NB4 (cell line): ENCODE measurements at places on chromosomes 3 and 15.
A peak's percentile ranks its signal among the peaks of the same experiment; 100 is the strongest.

- DNase-seq: peak; percentile 57
Measured at GRCh38 chr3:115092220-115092791, 54.8 kb downstream of the ZBTB20 start.

GRCh38 chr3:58010562-58010961 is 2.3 kb downstream of the FLNB start:
- no peak for DNase-seq

DNA sequence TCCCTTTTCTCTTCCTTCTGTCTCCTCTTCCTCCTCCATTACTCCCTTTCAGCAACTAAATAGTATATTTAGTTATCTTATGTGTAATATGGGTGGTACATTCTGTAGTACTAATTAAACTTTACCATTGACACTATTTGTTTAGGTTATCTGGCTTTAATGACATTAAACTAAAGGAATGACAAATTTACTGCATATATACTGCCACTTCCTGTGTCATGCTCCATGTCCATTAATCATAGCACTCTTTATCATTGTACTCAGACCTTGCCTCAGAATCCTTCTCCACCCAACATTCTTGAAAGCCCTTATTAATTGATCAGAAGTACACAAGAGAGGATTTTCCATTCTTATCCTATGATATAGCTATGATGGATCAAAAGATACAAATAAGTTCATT is 244.2 kb downstream of the NAALADL2 start:
- no peak for DNase-seq

- DNase-seq: peak; percentile 30
Measured at GRCh38 chr3:142866841-142867631, 21.8 kb downstream of the PCOLCE2 start.

DNA sequence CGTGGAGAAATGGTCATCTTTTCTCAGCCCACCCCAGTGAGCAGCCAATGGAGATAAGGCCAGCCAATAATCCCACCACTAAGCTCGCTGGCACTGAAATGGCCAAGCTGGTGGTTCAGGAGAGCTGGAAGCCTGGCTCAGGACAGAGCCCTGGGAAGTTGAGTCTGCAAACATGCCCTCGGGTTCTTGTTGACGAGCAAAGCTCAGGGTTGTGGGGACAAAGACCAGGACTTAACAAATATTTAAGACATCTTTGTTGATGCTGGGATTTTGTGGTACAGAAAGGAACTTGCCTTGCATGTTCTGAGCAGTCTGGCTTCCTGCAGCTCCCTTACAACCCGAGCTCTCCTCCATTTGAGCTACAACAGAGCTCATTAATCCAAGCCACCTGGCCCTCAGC is 4.4 kb downstream of the FAH start:
- no peak for DNase-seq

DNA sequence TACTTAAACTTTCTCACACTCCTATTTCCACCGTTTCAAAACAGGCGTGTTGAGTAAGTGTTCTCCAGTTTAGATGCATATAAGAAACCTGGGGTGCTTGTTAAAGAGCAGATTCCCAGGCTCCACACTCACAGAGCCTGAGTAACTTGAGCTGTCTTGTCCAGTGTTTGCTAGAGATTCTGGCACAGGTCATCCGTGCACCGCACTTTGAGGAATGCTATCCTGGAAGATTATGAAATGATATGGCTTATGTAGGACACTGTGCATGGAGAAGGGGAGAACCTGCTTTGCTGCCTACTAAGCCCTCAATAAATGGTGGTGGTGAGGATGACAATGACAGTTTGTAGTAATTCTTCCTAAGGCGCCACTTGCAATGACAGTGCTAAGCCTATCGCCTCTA is 273.7 kb downstream of the PDZRN3 start:
- DNase-seq: no peak

DNA sequence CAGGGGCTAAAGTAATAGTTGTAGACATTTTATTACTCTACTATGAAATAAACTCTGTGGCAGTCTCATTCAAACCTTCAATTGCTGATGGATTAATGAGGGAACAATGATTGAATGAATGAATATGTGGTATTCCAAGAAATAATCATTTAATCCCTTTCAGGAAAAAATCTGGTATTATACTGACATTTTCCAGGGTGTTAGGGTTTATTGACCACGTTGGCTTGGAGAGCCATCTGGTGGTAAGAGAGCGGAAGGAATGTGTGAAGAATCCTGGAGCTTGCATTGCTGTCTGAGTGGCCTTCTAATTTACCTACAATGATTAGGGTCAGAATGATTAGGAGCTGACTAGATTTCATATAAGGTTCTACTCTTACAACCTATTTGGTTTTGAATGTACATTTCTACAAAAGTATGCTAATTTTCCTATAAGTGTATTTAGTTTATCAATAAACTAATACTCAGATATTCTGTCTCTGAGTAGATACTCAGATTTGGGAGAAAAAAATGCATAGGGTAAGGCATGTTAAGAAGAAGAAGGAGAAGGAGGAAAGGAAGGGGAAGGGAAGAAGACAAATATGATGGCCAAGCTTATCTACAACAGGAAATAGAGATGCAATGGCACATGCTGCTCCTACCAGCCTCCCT is 249.9 kb downstream of the ROBO1 start:
- peak; percentile 22 for DNase-seq

- DNase-seq: no peak
Measured at GRCh38 chr15:81901319-81901718, 144.5 kb downstream of the MEX3B start.

- DNase-seq: no peak
Measured at GRCh38 chr3:40387001-40387894, at the start of gene ENTPD3. Gene ENTPD3 (plus strand): TSS chr3:40387184. CDS start chr3:40388058, 874 bp downstream.

GRCh38 chr15:78302579-78303312 is 3.3 kb upstream of the SKIC8 start:
- DNase-seq: peak; percentile 58

DNA sequence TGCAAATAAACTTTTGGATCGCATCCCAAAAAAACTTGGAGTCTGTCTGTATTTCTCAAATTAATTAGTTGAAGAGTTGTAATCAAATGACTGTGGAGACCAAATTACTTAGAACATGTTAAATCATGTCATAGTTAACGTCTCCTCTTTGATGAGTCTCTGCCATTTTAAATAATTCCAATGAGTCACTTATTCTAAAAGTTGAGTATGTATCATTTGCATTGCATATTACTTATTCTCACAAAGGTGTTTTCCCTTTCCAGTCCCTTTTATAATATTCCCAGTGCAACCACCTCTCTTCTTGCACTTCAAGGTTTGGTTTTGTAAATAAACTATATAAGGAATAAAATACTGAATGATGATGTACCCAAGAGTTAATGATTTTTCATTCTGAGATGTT is 36.0 kb upstream of the MBNL1 start:
- DNase-seq: no peak

GRCh38 chr3:189883113-189883753 is 237.5 kb downstream of the P3H2 start:
- no peak for DNase-seq

DNA sequence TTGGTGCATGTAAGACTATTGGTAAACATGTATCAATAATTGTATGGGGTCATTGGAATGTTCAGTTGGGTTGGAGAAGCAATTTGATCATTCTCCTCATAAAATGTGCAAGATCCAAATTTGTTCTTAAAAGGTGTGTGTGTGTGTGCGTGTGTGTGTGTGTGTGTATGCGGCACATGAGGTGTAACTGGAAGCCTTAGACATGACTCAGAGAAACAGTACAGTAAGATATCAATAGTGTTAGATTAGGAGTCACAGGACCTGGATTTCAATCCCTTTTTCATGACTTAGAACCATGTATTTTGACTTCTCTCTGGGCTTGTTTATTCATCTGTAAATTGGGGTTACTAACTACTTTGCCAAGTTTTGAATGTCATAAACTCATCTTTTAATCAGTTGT is 38.3 kb downstream of the RSRC1 start:
- DNase-seq: no peak

DNA sequence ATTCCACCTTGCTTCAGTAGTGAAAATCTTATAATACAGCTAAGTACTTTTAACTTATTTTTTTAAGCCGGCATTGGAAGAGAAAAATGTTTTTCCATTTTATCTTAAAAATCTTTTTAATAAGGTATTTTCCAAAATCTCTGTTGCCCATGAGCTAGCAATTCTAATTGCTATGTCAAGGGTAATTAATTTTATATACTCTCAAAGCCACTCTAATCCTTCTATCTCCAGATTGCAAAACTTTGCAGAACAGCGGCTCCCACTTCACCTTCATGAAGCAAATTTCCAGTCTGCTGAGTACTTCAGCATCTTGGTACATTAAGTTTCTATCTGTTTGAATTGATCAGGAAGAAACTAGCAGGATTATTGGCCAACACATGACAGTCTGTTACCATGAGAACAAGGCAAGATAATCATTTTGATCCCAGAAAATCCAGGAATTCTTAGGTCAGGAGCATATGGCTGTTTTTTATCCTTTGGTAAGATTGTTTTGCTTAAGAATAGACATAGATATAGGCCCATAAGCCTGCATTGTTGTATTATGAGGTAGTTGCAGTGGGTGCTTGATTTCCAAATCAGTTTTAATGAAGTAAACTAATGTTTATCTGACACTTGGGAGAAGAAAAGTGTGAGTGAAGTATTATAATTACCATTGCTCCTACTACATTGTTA is 6.0 kb downstream of the TIPARP start:
- DNase-seq: no peak

DNA sequence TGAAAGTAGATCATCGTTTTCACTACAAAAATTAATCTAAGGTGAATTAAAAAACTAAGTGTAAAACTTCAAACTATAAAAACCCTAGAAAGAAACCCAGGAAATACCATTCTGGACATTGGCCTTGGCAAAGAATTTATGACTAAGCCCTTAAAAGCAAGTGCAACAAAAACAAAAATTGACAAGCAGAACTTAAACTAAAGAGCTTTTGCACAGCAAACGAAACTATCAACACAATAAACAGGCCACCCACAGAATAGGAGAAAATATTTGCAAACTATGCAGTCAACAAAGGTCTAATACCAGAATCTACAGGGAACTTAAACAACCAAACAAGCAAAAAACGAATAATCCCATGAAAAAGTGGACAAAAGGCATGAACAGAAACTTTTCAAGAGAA is 302.0 kb downstream of the CHST2 start:
- no peak for DNase-seq

DNA sequence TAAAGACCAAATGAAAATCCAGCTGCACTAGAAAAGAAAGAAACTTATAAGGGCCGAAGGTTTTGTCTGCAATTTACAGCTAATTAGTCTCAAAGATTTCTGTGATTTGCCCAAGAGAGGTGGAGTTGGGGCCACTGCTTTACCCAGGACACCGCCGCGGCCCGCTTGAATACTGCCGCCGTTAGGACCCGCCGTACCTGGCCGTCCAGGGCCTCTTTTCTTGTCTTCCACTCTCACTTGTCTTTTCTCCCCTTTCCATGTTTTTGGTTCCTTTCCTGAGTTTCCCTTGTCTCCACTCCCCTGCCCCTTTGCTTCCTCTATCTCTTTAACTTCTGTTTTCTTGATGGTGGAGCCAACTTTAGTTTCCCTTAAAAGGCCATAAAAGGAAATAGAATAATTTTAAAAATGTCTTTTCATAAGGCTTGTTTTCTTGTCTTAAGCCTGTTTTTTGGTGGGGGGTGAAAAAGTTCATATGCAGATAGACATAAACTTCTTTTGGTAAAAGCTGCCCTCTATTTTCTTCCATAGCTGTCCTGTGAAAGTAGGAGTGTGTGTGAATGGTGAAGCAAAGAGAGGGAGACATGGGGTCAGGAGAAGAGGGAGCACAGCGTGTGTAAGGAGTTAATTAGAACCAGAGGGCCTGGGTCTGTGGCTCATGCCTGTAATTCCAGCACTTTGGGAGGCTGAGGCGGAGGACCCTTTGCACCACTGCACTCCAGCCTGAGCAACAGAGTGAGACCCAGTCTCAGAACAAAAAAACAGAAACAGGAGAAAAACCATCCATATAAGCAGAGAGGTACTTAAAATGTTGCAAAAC is 16.0 kb upstream of the CCNL1 start:
- peak; percentile 26 for DNase-seq

DNA sequence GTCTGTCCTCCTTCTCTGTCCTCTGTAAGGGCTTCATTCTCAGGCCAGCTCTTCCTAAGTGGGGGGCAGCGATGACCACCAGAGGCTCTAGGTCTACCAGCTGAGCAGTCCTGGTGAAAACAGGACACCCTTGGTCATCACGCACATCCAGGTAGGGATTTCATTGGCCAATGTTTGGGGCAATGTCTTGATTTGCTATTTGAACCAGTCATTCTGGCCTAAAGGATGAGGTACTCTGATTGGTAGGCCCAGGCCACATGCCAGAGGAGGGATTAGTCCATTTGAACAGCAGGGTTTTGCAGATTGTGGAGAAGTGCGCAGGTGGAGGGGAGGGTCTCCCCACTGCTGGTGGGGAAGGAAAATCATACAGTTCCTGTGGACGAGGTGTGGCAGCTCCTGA is 57.3 kb downstream of the PLXNA1 start:
- DNase-seq: no peak
